ENCODE measurements at places on chromosomes 11 and 22.

GRCh38 chr11:82811369-82811768 lies 77.7 kb upstream of the FAM181B start:
- DNase-seq = no peak

DNA sequence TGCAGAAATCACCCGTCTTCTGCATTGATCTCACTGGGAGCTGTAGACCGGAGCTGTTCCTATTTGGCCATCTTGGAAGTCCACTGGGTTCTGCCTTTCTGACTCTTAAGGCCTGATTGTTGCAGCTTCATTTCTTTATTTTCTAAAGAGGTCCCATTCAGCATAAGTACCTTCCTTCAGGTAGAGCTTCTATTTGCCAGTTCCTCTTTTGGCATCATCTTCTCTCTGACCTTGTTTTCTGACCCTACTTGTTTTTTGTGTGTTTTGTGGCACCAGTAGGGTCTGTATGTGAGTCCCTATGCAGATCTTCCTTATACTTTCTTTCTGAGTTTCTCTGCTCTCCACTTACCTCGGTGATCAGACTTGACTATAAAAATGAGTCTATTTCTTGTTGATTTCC lies 77.5 kb upstream of the RRM1 start:
- no peak for DNase-seq

GRCh38 chr11:33214767-33215166 lies 42.4 kb upstream of the HIPK3 start:
- no peak for DNase-seq

- no peak for DNase-seq
Measured at GRCh38 chr11:73528483-73529203, 69.3 kb downstream of the FAM168A start.

GRCh38 chr22:42931421-42932196 lies 74.5 kb upstream of the ARFGAP3 start:
- DNase-seq = no peak

DNA sequence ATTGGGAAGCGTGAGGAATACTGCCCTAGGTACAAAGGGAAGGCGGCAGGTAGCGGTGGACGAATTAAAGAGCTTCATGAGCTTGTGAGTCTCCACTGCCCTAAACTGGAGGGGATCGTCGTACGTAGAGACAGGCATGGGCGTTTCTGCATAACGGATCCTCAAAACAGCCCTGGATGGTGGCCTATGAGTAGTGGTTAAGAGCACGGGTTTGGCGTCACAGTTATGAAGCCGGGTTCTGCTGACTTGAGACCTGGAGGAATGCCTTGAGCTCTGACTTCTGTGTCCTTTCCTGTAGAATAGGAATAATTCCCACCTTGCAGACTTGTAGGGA lies 335 bp downstream of the TMEM138 start:
- DNase-seq = peak; percentile 2

DNA sequence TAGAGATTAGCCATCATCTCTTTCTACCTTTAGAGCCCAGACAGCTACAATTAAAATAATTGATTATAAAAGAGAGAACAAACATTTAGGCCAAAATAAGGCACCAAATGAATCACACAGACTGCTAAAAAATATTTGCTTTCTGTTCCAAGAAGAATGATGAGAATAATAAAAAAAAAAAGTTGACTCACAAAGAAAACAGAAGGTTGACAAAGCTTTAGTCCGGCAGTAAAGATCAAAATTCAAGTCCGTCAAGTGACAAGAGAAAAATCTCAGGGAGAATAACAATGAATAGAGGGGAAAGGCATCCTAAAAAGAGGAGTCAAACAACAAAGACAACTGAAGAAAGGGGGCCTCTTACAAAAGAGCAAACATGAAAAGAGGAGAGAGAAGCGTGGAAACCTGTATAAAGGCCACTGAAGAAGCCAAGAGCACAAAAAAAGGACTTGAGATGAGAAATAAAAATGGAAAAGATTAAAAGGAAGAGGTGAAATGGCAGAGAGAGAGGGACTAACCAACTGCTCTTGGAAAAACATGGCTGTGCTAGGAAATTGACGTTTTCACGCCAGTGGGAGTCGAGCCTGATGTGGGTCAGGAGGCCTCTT lies 910.2 kb downstream of the OPCML start:
- no peak for DNase-seq

DNA sequence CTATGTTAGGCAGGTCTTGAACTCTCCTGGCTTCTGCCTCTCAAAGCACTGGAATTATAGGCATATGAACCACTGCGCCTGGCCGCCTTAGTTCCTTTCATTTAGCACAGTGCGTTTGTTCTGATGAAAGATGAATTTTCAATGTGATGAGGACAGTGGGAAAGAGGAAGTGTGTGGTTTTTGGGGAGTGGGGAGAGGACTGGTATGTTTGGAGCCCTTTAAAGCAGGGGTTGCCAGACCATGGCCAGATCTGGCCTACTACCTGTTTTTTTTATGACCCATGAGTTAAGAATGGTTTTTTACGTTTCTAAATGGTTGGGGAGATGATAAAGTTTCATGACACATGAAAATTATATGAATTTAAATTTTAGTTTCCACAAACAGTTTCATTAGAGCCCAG lies 12.5 kb downstream of the ATXN10 start:
- DNase-seq = no peak

Data from stimulated activated CD8-positive, alpha-beta memory T cell treated with anti-CD3 and anti-CD28 coated beads, Interleukin-12 subunit alpha, Interleukin-12 subunit beta, amount 100 ng/mL, for 1 hour (primary cell).